ENCODE measurements at places on chromosomes 7 and 10.

DNA sequence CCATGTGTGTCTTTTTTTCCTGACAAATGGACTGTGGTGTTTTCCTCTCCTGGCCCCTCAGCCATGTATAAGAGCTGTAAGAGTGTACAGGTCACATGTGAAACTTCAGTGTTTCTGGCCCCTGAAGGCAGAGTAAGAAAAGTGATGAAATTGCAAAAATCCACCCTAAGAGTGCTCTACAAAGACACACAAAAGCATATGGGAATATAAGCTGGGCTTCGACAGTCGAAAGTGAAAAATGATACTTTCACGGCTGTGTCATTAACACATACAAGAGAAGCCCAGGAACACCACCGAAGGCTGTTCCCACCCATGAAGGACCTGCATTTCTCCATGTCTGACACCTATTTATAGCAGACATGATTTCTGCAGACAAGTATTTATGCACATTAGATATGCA lies 192.2 kb downstream of the PARD3 start:
- no peak for DNase-seq

DNA sequence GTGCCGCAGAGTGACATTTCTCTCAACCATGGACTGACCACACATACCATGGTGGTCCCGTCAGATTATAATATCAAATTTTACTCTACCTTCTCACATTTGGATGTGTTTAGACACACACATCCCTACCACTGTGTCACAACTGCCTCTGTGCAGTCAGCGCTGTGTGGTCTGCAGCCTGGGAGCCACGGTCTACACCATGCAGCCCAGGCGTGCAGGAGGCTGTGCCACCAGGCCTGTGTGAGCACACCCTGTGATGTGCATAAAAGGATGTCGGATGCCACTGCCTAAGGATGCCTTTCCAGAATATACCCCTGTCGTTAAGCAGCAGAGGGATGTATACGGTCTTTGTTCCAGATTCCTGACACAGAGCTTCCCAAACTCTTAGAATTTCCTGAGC lies 150.4 kb downstream of the TCERG1L start:
- no peak for DNase-seq

- DNase-seq: no peak
Measured at GRCh38 chr10:66398669-66399068, 527.2 kb upstream of the LRRTM3 start.

DNA sequence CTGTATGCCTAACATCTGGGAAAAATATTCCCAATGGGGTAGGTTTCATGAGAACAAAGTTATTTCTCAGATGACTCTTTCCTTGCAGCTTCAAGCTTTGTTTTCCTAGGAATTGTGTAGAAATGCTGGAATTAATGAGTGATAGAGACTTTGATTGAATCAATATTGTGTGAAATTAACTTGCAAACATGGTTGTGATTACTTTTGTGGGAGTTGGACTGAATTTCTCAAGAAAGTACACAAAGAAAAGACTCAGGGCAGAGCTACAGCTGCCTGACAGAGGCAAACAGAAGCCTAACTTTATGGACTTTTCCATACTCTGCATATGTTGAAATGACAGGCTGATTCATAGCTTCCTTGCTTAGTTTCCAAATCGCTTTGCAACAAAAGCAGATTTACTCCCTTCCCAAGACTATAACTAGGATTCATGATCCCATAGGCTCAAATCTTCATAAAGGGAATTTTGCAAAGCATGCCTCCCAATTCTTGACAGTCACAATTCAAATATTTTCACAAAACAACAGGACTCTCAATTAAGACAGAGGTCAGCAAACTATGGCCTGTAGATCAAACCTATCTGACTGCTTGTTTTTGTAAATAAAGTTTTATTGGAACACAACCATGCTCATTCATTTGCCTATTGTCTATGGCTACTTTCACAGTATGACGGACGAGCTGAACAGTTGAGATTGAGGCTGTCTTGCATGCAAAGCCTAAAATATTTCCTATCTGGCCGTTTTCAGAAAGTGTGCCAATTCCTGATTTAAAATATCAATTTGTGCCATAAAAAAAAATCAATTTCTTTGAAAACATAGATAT lies 27.6 kb downstream of the NRP1 start:
- DNase-seq: no peak

DNA sequence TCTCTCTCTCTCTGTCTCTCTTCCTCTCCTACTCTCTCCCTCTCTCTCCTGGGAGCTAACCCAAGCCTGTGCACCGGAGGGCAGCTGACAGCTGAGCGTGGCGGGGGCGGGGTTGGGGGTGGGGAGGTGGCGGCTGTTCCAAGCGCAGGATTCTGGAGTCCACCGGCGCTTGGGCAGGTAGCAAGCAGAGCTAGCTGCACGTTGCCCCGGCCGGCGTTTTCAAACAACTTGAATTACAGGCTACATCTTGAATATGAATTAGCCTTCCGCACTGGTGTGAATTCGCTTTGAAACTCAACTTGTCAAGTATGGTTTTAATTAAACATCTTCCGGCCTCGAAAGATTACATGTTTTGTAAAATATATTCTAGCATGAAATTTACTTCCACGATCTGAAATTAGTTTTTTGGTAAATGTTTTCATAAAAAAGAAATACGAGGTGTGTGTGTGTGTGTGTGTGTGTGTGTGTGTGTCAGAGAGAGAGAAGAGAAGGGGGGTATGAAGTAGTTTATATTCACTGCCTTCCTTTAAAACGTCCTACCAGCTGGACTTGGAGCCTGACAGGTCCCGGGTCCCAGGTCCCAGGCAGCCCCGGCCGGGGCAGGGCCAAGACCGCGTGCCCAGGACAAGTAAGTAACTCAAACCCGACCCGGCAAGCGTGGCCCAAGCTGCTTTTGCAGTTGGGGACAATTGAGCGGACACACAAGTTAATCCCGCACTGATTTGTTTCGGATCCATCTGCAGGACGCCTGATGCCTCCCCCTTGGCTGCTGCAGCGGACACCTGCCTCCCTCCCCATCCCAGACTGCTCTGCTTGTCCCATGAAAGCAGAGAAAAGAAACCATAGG lies 9.0 kb upstream of the DLX6 start:
- DNase-seq: no peak

GRCh38 chr10:49144058-49144720 lies 10.4 kb upstream of the FAM170B start:
- DNase-seq: no peak

GRCh38 chr10:28984431-28984830 lies 304.4 kb upstream of the LYZL1 start:
- no peak for DNase-seq

DNA sequence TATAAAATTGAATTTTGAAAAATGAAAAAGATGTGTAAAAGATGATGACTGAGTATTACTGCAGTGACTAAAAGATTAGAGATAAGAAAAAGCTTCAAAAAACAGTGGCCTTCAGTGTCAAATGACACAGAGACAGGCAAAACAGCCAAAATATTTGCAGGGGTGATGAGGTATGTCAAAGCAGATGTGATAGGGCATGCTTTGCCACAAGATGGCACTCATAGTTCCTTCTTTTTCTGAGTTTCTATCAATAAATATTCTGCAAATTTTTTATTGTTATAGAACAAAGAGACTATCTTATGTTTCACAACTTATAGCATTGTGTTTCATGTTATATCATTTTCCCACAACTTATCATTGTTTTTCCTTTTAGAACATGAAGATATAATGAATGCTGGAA lies 344.1 kb upstream of the HPS1 start:
- DNase-seq: no peak

GRCh38 chr10:22320591-22321155 lies at the start of gene BMI1:
TSS of gene BMI1 (plus strand) at chr10:22321099. CDS start at chr10:22326450, 5,351 bp downstream.
- DNase-seq: peak; percentile 3

- no peak for DNase-seq
Measured at GRCh38 chr7:36186359-36187121, 33.5 kb downstream of the EEPD1 start.

GRCh38 chr7:129617652-129618051 lies 6.1 kb downstream of the NRF1 start:
- DNase-seq: no peak

DNA sequence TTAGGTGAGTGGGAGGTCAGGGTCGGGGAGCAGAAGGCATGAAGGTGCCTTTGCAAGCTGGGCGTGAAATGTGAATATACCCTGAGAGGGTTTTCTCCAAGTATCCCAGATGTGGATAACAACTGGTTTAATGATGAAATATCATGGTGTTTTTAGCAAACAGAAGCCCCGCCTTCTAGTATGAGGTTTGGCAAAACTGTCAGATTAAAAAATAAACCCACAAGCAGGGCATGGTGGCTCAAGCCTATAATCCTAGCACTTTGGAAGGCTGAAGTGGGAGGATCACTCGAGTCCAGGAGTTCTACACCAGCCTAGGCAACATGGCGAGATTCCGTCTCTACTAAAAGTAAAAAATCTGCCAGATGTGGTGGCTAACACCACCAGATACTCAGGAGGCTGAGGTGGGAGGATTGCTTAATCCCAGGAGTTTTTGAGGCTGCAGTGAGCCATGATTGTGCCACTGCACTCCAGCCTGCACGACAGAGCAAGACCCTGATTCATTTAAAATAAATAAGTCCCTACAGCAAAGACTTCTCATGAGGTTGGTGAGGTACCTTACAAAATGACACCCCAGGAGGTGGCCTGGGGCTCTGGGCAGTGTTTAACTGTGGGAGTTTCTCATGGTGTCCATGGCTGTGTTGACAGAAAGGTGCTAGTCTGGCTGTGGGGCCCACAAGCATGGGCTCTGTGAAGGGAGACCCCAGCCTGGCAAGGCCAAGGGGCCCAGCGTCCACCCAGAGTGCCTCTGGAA lies 6.7 kb upstream of the PWWP2B start:
- DNase-seq: no peak

DNA sequence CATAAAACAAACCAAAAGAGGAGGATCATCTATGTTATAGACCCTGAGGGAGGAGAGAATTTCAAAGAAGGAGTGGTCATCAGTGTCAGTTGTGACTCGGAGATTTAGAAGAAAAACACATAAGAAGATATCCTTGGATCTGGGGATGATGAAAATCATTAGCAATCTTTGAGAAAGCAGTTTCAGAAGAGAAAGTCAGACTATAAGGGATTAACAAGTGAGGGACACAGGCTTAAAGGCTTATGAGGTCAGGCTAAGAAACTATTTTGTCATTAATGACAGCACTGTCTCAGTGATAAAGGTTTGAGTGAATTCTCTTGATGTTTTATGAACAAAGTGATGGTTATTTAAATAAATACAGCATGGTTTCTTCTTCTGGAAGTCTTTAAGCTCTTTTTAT lies 6.1 kb upstream of the GPR85 start:
- no peak for DNase-seq

- no peak for DNase-seq
Measured at GRCh38 chr7:23268746-23269145, 22.2 kb downstream of the GPNMB start.

- DNase-seq: no peak
Measured at GRCh38 chr10:93899109-93899508, 5.3 kb downstream of the SLC35G1 start.

- DNase-seq: no peak
Measured at GRCh38 chr10:78948621-78949030, 120.1 kb upstream of the ZMIZ1 start.

- no peak for DNase-seq
Measured at GRCh38 chr10:22684699-22685098, 29.7 kb downstream of the PIP4K2A start.

- DNase-seq: peak; percentile 40
Measured at GRCh38 chr10:72328045-72328828, 26.5 kb downstream of the DNAJB12 start.

DNA sequence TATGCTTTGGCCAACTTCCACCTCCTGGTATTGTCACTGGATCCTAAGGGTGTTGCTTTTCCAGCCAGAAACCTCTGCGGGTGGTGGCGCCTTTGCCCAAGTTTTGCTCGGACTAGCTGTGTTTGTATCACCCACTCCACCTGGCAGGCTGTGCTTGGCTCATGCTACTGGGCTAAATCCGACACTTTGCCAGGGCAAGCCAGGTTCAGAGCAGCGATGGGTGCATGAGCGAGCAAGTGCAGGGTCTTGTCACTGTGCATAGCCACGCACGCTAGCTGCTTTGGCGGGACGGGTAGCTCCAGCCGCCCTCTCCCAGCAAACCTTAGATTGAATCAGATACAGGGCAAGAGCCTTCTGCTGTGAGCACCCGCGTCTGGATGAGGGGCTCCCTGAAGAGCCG lies 737.5 kb downstream of the PCDH15 start:
- DNase-seq: no peak

DNA sequence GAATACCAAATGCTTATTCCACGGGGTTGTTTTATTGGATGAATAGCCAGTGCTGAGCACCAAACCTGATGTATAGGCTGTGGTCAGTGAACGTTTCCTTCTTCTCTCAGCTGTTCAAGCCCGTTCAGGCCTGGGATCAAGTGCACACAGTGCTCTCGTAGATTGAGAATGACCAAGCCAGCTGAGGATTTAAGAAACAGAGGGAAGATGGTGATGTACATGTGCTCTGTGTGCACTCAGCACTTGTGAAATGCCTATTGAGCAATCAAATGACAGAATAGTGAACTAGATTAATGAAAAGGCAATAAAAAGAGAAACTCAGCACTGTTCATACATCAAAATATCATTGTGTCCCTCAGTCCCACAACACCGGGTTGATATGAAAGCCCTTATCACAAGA lies 302.5 kb downstream of the BMPER start:
- no peak for DNase-seq

- no peak for DNase-seq
Measured at GRCh38 chr10:124092250-124092859, 1.0 kb downstream of the CHST15 start.

DNA sequence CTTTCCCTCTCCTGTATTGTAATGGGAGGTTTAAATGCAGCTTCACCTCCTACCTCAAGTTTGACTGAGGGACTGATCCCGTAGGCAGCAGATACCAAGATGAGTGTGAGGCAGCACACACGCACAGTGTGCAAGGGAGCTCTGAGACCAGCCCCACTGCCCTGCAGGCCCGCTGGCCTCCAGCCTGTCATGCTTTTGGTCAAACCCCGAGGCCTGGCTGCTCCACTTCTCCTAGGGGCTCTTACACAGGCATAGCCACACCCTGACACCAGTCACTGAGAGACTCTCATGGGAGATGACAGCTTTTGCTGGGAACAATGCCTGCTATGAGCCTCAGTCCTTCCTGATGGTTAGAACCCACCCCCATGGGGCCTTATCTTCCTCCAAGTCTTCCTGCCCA lies 27.6 kb downstream of the DRGX start:
- no peak for DNase-seq

DNA sequence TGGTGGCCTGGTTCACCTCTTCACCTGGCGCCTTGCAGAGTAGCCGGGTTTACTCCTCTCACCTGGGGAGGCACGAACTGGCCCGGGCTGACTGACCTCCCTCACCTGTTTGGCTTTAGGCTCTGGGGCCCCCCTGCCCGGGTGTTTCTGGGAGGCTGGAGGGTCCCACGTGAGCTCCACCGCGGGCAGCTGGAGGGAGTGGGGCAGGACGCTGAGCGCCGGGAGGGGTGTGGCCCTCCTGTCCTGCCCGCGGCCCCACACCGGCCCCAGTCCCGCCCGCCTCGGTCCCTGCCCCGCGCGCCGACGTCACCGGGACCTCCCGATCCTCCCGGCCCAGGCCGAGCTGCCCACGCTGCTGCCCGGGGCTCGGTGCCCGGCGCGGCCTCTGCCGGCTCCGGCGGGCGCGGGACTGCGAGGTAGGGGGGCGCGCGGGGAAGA lies at the start of gene AMZ1:
TSS of gene AMZ1 (plus strand) at position 322 of the 438 bp plus-strand sequence. CDS start 12,250 bp downstream, outside the sequence.
- DNase-seq: no peak

Data from NCI-H1930 (cell line).